ENCODE measurements at places on chromosomes 2 and 18. TPM values are rescaled to one million over a fixed set of nuclear protein-coding genes. Genes with fewer than 3 reads are reported as not detected.

The RNF152 gene
- 15.2 TPM for total RNA-seq

The LIMS3 gene
- total RNA-seq: 2.6 TPM

The CNDP1 gene
- total RNA-seq: not detected

GRCh38 chr18:70907673-70908072 is 618.8 kb downstream of the SOCS6 start:
- DNase-seq: peak; percentile 7

GRCh38 chr2:53852532-53852931 is 7.2 kb downstream of the GPR75 start:
- DNase-seq: no peak

- no peak for DNase-seq
These were observed 19.9 kb downstream of the HS1BP3 start for GRCh38 chr2:20630967-20631366.

The SERPINB13 gene
- not detected for total RNA-seq

DNA sequence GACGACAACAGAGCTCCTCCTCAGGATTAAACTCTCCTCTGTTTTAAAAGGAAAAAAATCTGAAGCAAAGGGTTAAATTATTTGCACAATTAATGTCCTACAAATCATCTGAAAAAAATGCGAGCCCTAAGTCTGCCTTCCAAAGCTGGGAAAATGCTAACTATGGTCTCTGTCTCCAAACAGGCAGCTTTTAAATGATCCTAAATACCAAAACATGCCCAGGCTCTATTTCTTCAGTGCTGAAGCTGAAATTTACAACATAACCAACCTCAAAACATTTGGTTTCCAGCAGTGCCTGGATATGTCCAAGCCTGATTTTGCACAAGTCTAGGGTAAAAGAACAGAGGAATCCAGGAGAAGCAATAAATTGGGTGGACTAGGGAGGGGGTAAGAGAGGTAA is 57.2 kb downstream of the LBH start:
- no peak for DNase-seq

GRCh38 chr2:42317945-42318344 is 43.1 kb downstream of the COX7A2L start:
- no peak for DNase-seq

GRCh38 chr2:3876685-3877084 is 173.3 kb downstream of the DCDC2C start:
- DNase-seq: no peak

DNA sequence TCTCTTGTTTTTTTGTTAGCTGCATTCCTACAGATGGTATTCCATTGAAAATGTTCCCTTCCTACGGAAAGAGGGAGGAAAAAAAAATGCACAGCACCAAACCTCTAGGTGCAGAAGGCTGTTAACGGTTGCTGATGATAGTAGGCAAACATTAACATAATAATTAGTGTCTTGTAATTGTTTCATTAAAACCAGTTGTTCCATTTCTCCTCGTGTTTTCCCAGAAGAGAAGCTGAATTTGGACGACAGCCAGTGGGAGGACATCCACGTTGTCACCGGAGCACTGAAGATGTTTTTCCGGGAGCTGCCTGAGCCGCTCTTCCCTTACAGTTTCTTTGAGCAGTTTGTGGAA is 494.7 kb downstream of the ARHGAP15 start:
- no peak for DNase-seq

- DNase-seq: no peak
These were observed 46.8 kb downstream of the MRPS5 start for GRCh38 chr2:95074663-95075439.

- DNase-seq: no peak
These were observed 283.3 kb upstream of the VWC2L start for GRCh38 chr2:214127571-214127970.

The DHRS9 gene
- total RNA-seq: 7.5 TPM

The KCTD18 gene
- 22.9 TPM for total RNA-seq

The CERKL gene
- not detected for total RNA-seq

DNA sequence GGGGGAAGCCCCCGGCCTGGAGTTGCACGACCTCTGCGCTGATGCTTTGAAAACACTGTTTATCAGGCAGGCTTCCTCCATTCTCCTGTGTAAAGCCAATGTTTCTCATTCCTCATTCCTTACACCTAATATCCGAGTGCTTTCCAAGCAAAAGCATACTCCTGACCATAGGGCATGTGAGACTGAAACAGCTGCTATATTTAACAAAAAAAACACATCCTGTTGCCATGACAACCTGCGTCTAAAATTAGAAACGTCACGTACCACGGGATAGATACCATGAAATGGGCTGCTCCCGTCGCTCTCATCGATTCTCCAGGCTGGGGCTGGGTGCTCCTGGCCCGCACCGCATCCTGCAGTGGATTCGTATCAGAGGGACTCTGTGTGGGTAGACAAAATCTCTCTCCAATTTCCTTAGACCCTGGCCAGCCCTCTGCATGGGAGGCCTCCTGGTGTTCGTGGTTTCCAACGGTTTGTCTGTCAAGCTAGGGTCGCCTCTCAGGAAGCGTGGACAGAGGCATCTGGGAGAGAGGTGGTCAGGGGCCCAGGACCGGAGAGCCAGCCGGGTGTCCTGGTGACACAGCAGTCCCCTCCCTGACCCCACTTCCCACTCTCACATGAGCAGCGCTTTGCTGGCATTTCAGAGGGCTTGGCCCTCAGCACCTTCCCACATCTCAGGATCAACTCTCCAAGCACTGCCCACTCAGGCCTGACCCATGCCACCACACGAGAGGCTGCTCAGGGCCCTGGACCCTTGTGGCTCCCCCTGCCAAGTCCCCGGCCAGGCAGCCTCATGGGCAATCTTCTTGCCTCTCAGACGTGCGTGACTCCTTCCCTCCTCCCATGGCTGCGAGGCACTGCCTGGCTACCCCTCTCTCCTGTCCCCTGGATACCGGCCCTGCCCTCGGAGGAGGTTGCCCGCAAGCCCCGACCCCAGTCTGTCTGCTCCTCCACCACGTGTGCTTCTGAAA is 268.1 kb downstream of the NDUFA10 start:
- no peak for DNase-seq

GRCh38 chr18:7004009-7004408 is 113.6 kb downstream of the LAMA1 start:
- DNase-seq: no peak

The CCNYL1 gene
- total RNA-seq: 11.2 TPM

The ALPI gene
- 1.4 TPM for total RNA-seq

DNA sequence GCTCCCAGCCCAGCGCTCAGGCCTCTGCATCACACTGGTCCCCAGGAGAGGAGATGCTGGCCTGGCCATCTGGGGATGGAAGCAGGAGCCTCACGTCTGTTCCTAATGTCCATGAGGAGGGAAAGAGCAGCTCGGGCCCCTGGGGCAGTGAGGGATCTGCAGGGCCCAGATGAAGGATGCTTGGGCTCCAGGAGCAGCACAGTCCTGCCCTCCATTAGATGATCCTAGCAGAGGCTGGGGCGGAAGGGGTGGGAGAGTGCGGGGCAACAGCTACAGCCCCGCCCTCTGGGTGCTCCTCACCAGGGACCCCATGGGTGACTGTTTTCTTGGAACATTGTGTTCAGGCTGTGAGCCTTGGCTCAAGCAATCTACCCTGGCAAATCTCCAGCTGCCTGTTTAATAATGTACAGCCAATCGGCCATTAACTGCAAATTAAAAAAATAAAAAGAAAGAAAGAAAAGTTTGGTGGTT is 49.7 kb downstream of the TNS1 start:
- DNase-seq: peak; percentile 53

- no peak for DNase-seq
These were observed 596.8 kb upstream of the GCFC2 start for GRCh38 chr2:76307495-76307894.

DNA sequence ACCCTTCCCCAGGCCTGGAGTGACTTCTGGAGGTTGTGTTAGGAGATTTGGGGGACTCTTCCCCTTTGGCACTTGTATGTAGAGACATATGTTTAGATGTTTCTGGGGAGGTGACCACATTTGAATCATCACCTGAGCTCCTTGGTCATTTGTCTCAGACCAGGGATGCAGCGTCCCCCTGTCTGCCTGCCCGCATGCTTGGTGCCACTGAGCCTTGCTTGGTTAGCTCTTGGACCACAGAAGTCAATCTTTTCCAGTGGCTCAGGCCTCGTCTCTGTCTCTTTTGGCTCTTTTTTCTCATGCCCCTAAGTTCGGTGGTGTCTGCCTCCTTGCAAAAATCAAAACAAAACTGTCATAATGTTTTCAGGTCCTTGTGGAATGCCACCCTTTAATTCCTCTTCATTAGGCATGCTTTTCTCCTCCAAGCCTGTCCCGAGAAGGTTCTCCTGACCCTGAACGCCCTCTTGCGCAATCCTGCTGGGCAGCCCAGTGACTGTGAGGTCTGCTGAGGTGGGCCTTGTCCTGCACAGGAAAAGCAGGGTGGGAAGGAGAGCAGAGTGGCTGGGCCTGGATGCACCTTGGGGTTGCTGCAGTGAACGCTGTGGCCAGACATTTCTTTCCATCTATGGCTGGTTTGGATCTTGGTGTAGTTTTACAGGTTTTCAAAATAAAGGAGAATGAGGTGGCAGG is 24.9 kb downstream of the GLI2 start:
- DNase-seq: no peak

- no peak for DNase-seq
These were observed 1.8 kb upstream of the SULT6B1 start for GRCh38 chr2:37190290-37190689.

DNA sequence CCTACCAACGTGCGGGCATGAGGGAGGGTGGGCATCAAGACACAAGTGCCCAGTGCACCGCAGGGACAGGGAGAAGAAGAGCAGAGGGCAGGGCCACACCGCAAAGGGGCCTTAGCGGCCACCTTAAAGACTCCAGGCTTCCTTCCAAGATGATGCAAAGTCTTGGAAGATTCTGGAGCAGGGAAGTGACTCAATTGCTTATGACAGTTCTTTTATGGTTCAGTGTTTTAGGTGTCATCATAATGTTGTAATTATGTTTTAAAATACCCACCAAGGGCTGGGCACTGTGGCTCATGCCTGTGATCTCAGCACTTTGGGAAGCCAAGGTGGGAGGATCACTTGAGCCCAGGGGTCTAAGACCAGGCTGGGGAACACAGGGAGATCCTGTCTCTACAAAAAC is 44.5 kb upstream of the SEMA4C start:
- DNase-seq: no peak

The MARCHF4 gene
- total RNA-seq: not detected

- peak; percentile 66 for DNase-seq
These were observed 36.9 kb upstream of the KLF7 start for GRCh38 chr2:207202645-207203044.

DNA sequence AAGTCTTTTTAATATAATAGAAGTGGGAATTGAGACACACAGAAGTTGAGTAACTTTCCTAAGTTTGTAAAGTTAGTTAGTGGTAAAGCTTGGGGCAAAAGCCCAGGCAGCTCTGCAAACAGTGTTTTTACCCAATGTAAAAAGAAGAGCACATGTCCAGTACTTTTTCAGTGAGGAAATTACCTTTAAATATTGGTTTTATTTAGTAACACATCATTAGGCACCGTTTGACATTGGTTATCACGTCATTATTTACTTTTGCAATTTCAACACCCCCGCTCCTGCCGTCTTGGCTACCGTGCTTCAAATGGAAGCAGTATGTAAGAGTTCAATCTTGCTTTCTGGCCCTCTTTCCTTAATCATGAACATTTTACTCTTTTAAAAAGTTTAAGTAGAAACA is 807.9 kb downstream of the EPHA4 start:
- DNase-seq: no peak

The ATP8B1 gene
- total RNA-seq: 189 TPM

The ICOS gene
- total RNA-seq: not detected

The RRM2 gene
- 13.6 TPM for total RNA-seq

- DNase-seq: no peak
These were observed 11.0 kb downstream of the SDC1 start for GRCh38 chr2:20213651-20214565.

DNA sequence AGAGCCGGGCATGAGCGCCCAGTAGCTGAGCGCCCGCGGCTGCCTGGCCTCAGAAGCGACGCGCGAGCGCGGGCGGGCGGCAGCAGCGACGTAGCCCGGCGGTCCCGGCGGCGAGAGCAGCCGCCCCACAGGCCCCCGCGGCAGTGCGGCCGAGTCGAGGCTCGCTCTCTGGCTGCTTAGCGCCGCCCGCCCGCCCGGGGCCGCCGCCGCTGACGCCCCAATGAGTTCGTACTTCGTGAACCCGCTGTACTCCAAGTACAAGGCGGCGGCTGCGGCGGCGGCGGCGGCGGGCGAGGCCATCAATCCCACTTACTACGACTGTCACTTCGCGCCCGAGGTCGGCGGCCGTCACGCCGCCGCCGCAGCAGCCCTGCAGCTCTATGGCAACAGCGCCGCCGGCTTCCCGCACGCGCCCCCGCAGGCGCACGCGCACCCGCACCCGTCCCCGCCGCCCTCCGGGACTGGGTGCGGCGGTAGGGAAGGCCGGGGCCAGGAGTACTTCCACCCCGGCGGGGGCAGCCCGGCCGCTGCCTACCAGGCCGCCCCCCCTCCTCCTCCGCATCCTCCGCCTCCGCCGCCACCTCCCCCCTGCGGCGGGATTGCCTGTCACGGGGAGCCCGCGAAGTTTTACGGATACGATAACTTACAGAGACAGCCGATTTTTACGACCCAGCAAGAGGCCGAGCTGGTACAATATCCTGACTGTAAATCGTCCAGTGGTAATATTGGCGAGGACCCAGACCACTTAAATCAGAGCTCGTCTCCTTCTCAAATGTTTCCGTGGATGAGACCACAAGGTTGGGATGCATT is 847 bp downstream of the HOXD8 start:
- peak; percentile 74 for DNase-seq

The SCN9A gene
- total RNA-seq: 24.3 TPM

DNA sequence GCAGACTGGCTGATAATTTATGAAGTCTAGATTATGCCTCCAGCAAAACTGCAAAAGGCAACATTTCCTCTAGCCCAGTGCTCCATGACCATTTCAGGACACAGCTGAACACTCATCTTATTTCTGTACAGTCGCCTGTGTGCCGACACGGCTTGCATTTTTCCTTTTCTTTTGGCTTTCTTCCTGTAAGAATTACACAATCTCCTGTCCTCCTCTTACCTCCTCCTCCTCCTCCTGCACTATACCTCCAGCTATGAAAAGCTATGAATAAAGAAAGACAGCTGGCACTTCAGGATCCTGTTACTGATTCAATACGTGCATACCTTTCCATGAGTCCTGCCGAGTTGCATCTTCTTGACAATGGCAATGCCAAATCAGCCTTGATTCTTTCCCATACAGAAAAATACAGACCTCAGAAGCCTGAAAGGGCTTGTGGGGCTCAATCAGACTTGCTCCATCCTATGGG is 32.2 kb upstream of the TRIB2 start:
- no peak for DNase-seq

All from stomach (tissue), 19 donors.